ENCODE measurements at places on chromosomes 12 and 14. TPM values are rescaled to one million over a fixed set of nuclear protein-coding genes. Genes with fewer than 3 reads are reported as not detected.

GPR135 gene
- total RNA-seq = 1.2 TPM

CEP170B gene
- 24.8 TPM for total RNA-seq

ATF7IP gene
- total RNA-seq = 5.8 TPM

SERPINA5 gene
- total RNA-seq = 0.16 TPM

SARNP gene
- 91.9 TPM for total RNA-seq

ANO4 gene
- not detected for total RNA-seq

SERPINA3 gene
- total RNA-seq = 11.2 TPM

SIX6 gene
- total RNA-seq = not detected

MARCHF9 gene
- total RNA-seq = 8.4 TPM

STYX gene
- 5.6 TPM for total RNA-seq

NEMP1 gene
- total RNA-seq = 17.1 TPM

KLRB1 gene
- not detected for total RNA-seq

SSTR1 gene
- not detected for total RNA-seq

KLHDC1 gene
- 0.17 TPM for total RNA-seq

FSCB gene
- total RNA-seq = not detected

ZNF268 gene
- 14.0 TPM for total RNA-seq

Measured in A549 treated with CORT108297 at 1 μM for 4 hours (cell line).